ENCODE measurements at places on chromosomes 13 and 19.

DNA sequence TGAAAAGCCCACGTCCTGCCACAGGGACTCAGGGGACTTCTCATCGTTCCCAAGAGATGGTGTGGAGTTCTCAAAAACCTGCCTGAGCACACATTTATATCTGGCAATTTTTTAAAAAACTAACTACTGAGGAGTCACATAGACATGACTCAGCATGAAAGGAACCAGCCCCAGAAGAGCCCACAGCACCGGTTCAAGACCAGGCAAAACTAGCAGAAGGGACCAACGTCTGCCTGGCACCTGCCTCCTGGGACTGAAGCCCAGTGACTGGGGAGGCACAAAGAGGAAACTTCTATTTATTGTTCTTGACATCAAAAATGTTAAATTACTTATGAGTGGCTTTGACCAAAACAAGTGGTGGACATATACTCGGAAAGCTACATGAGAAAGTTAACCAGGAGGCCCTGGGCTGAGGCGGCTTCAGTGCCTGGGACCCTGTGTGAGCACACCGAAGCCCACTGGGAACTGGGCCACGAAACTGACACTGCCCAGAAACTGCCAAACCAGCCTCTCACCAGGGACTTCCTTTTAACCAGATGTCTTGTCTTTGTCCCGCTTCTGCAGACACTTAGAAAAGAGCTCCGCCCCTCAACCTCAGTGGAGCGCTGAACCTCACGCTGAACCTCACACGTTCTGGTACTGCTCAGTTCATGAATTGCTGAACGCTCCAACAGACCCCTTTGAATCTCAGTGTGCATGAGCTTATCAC lies 25.7 kb downstream of the C13orf46 start:
- DNase-seq: no peak

DNA sequence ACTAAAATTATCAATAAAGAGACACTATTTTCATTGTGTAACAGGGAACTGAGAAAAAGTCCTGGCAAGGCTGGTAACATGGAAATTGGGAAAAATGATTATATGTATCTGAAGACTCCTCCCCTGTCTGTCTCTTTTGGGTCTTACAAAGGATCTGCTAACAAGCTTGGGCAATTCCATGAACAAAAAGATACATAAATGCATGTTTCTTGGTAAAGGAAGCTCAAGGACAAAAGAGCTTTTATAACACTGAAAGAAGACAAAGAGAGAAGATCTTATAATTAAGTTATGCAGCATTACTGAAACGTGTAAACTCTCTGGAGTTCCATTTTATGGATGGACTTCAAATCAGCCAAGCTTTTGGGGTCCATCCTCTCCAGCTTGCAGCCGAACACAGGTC lies 29.2 kb downstream of the EFNB2 start:
- DNase-seq: no peak

DNA sequence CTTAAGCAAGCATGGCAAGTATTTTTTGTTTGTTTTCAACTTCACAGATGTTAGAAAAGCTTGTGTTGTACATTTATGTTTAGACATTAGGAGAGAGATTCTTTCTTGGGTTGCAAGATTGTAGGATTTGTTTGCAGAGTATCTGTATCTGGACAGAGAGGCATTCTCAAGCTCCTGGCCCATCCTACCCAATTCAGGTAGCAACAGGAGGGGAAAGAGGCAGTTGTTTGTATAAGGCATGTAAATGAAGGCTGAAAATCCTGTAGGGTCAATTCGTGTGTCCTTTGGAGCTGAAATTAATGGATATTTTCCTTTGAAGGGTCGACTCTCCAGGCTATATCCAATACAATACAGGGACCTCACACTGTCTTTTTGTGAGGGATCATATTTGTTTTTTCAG lies 147.3 kb downstream of the KCNRG start:
- DNase-seq: no peak

DNA sequence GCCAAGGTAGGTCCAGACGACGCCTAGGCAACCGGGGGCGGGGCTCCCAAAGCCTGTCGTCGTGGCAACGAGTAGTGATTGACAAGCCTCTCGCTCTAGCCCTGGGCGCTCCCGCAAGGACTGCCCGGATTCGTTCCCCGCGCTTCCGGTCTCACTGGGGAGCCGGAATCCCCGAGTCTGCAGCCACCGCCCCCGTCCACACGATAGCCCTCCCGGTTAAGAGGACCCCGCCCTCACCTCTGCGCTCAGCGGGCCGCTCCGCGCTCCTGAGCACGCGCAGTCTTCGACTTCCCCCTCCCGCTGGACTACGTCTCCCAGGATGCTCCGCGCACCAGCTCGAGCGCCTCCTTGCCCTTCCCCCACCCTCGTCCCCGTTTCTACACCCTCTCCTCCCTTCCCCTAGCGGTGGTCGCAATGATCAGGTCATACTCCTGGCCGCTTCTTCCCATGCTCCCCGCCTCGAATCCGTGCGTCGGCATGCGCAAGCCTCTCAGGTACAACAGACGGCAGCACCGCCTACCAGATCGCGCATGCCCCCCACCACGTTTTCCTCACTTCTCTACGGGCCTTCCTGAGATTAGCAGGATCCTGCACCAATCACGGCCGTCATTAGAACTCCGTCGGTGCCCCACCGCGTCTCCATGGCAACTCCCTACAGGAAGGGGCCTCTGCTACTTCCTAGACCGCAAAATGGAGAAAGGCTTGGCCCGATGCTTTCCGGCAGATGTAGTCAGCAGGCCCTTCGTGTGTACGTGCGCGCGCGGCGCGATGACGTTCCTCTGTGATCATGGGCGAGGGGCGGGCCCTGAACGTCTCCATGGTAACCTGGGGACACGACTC lies at the start of gene MZF1:
MZF1 (minus strand) TSS at position 518 of the 840 bp plus-strand sequence. CDS start 1,946 bp downstream, outside the sequence.
- DNase-seq: peak; percentile 99

- DNase-seq: no peak
These were observed 8.6 kb downstream of the ANO8 start for GRCh38 chr19:17325881-17326594.

DNA sequence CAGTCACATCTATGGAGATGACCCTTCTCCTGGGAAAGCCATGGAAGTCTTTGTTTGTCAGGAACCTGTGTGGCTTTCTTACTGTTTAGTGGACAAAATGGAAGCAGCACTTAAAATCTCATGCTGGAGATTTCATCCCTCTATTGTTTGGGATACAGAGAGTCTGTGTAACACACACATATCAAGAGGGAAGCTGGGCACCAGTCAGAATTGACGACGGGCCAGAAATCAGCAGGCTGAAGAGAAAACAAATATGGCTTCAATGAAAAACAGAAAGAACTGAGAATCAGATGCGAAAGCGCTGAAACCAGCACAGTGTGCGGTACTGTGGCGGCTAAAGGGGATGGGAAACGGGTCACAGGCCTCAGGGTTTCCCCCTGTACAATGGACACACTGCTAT lies 72.2 kb upstream of the WASF3 start:
- DNase-seq: no peak
